A549 (cell line): ENCODE measurements at places on chromosomes 1 and 21.

GRCh38 chr1:222781251-222781650 lies 33.6 kb upstream of the DISP1 start:
- DNase-seq = no peak

GRCh38 chr1:110390692-110391245 lies at the start of gene SLC16A4:
SLC16A4 (minus strand) TSS chr1:110391026; CDS start chr1:110389323, 1,703 bp downstream.
- DNase-seq = peak; percentile 36

DNA sequence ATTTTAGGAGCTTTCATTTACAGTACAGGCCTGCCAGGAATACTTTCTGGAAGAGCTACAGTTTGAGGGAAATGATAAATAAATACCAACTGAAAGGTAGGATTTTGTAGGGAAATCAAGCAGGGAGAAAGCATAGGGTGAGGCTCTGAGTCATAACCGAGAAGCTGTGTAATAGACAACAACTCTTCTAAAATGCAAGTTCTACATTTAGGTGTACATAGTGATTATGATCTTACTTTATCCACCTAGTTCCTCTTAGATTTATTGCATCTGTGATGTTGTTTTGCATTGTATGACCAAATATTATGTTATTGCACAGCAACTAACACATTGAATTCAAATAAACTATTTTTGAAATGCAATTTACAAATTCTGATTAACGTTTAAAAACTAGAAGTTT lies 819.3 kb downstream of the PLA2G4A start:
- DNase-seq = no peak

DNA sequence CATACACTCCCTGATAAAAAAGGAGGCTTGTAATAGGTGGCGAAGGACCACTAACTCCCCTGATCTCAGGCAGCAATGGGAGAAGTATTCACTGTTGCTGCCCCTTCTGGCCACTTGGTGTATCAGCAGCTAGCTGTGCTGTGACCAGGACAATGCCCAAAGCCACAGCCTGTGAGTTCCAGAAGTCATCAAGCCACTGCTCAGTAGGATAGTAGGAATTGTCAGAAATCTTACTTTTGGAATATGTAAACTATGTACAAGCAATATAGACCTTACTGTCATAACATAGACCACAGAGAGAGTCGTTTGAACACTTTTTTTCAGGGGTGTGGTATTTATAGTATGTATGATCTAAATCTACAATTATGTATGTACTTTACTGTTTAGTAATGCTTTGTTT lies 248.3 kb upstream of the CAMK1G start:
- peak; percentile 38 for DNase-seq

DNA sequence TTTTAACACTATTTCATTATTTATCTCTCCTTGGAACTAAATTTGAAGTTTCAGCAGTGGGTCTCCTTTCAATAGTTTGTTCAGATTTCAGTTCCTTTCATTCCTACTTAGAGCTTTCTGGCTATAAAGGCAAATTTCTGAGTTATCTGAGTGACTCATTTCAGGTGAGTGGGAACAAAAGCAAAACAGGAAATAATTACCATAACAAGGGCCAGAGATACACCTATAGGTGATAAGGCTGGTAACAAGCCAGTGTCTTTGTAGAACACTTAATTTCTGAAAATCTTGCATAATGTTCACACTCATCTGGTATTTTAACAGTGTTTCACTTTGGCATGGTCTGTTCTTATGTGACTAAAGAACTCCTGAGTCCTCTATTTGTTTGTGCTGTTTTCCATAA lies 64.5 kb upstream of the PRRC2C start:
- DNase-seq = no peak

DNA sequence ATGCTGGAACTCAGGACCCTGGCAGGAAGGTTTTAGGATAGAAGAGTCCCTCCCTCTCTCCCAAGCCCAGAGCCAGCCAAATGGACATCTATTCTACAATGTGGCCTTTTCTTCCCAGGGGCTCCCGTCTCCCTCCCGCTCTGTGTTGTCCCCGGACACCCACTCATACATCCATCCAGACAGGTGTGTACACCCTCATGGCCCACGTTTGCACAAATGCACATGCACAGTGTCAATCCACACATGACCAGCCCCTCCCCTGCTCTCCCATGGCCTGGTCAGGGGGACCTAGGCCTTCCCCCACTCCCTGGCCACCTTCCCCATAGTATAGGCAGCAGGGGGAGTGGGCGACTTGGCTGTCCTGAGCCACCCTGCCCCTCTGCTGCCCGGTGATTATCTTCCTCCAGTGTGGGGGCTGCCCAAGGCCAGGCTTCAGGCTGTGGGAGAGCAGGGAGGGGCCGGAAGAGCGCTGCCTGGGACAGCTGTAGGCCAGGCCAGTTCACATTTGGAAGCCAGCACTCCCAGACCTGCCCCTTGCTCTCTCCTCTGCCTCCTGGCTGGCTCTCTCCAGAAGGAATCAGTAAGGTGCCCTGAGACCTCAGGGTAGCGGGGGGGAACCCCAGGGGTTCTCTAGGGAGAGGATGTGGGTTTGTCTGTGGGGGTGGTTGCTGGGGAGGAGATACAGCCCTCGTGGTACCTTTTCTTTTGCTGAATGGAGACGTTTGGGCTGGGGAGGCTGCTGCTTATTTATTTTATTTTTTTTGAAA lies 4.1 kb upstream of the PTPN7 start:
- DNase-seq = no peak

- no peak for DNase-seq
These were observed 92.2 kb downstream of the SLC44A5 start for GRCh38 chr1:75518686-75519085.

- no peak for DNase-seq
These were observed 13.3 kb upstream of the F13B start for GRCh38 chr1:197080323-197080722.

GRCh38 chr21:15010645-15011044 lies 54.2 kb downstream of the NRIP1 start:
- no peak for DNase-seq
